ENCODE measurements at places on chromosomes 7 and 10.

DNA sequence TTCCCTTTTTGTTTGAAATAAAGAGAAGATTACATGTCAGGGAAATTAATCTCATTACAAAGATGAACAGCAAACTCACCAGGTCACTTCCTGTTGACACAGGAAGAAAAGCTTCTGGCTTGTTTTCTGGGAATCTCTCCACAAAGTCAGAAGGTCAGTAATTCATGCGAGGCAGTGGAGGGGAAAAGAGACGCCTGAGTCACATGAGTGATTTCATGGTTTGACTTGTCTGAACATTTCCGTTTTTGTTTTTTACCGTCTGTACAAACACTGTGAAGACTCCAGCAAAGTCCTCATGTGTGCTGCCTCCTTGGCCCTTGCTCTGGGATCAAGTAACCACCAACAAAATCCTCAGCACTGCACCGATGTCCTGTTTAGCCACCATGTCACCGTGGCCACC, 2.5 kb upstream of the HABP2 start:
- no peak for DNase-seq

DNA sequence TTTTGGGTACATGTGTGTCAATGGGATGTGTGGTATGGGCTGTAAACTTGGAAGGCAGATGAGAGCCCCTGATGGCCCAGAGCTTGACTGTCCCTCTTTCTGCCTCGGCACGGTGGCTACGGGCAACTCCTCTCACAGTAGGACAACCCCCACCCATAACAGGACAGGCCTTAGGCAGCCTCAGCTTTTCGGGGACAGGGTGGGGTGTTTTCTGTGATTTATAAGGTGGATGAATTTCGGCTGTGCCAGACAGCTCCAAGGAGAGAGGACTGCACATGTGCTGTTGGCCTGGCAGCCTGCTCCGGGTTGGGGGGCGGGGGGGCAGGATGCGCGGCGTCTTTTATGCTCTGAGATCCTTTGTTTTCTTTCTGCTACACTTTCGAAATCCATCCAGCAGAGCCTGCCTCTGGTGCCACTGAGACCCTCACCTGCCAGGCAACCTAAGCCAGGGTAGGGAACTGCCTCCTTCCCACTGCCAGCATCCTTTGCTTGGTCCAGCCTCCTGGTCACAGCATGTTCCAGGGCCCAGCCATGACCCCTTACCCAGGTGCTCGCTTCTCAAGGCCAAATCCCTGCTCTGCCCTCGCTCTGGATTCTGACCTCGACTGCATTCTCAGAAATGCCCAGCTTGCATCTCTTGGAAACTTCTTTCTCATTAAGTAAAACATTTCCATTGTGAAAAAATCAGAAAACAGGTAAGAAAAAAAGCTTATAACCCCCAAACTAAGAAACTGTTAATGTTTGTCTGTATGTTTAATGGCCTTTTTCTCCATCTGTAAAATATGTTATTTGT, 15.4 kb upstream of the BTBD16 start:
- no peak for DNase-seq

DNA sequence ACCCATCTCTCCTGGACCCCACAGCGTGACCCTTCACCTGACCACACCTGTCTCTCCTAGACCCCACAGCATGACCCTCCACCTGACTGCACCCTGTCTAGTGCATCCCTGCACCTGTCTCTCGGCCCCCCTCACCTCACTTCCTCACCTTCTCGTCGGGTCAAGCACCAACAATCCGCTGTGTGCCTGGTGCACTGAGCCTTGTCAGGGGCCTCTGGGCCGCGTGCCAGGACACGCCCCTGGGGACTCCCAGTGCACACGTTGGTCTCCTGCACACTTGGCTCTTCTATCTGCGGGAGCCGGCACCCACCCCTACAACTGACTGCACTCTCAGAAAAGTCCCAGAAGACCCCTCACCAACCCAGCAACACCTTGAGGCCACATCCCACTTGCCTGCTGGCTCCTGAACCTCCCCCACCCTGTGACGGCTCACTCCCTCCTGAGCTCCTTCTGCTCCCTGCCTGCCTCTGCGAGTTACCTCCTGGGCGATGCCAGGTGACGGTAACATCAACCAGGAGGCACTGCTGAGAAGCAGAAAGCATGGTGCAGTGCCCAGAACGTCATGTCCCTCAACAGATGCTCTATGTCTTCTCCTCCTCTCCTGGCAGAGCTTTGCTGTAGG, 147.6 kb downstream of the DIP2C start:
- DNase-seq: no peak

- no peak for DNase-seq
Measured at GRCh38 chr7:72032934-72033333, 379.2 kb downstream of the CALN1 start.
